ENCODE measurements at places on chromosomes 1 and 21.

DNA sequence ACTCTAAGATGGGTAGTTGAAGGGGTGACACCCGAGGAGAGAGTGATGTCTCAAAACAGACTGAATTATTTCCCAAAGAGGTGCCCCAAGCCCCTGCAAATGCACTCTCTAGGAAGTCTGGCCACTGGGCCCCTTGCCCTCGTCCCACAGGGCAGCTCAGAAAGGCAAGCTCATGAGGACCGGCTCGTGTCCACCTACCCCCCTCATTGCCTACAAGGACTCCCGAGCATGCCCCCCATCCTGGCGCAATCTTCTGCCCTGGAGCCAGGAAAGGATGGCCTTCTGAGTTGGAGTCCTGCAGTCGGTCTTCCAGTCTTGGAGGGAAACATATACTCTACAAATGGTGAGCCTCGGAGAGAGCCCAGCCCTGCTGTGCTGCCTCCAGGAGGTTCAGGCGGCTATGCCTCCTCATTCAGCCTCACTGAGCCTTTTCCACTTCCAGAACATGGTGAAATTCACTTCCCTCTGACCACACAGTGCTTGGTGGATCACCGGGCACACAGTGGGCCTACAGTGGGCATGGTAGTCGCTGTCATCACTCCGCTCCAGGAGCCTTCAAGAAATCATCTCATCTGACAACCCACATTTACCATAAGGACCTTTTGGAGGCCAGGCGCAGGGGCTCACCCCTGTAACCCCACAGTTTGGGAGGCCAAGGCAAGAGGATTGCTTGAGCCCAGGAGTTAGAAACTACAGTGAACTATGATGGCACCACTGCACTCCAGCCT lies 5.8 kb upstream of the WNT3A start:
- no peak for DNase-seq

DNA sequence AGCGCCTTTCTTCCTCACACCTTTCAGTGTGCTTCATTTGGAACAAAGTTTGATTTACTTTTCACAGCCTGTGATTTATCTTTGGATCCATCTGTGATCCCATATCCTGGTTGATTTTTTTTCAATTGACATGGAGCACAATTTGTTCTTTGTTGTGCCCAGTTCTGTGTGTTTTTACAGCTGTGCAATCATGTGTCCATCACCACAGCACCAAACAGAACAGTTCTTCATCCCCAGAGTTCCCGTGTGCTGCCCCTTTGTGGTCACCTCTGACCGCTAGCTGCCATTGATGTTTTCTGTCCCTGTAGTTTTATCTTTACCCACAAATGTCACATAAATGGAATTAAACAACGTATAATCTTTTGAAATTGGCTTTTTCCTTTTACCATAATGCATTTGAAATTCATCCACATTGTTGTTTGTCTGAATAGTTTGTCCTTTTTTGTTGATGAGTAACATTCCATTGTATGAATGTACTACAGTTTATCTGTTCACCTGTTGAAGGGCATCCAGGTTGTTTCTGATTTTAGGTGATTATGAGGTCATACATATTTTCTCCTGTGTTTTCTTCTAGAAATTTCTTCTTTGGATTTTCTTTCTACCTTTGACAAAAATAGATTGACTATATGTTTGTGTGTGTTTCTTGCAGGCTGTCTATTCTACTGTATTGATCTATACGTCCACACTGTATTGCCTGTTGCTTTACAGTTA lies 17.4 kb downstream of the MIGA1 start:
- no peak for DNase-seq

GRCh38 chr1:157144509-157144908 lies 6.3 kb upstream of the ETV3 start:
- DNase-seq, result no peak

DNA sequence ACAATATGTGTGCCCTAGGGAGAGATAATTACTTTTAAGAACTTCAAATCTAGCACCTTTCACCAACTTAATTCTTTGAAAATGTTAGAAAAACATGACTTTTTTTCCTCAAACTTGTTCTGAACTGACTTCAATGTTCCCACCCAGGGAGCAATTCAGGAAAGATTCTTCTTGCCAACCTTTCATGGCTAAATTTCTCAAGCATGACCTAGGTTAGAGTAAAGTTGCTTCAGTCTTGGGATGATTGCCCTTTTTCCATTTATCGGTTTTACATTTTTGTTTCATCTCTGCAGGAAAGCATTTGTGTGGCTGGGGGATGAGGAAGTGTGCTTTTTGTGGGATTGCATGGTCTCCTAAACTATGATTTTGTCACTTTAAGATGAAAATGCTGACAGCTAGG lies 647.7 kb downstream of the LTN1 start:
- no peak for DNase-seq

DNA sequence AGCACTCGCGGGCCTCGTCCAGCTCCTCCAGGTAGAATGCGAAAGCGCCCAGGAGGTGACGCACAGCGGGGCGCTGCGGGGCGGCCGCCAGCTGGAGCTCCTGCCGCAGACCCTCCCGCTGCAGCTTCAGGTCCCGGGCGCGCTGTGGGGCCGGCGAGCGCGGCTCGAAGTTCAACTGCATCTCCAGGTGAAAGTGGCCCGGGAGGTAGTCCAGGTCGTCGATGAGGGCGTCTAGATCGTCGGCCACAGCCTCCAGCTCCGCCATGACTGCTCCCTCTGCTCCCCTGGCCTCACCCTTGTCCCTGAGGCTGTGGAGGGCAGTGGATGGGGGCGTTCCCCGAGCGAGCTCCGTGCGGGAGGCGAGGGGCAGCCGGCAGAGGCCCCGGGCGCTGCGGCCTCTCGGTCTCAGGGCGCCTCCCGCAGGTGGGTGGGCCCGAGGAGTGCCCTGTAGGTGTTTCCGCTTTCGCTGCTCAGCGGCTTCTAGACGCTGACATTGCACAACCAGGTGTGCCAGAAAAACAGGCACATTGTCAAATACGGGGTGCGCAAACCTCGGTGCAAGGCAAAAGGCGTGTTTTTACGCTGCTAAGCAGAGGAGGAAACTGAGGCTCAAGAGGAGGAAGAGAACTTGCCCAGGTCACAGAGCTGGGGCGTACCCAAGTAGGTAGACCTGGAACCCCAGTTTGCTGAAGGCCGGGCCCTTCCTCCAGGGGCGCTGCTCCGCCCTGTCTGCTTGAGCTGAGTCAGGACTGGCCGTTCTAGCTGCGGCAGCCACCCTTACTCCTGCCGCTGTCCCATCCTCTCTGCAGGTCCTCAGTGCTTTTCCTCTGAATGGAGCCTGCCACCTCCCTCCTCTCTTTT lies at the start of gene TTC22:
Gene TTC22 (minus strand): TSS at position 425 of the 861 bp plus-strand sequence. CDS start 160 bp downstream, at position 265.
- DNase-seq, result no peak

DNA sequence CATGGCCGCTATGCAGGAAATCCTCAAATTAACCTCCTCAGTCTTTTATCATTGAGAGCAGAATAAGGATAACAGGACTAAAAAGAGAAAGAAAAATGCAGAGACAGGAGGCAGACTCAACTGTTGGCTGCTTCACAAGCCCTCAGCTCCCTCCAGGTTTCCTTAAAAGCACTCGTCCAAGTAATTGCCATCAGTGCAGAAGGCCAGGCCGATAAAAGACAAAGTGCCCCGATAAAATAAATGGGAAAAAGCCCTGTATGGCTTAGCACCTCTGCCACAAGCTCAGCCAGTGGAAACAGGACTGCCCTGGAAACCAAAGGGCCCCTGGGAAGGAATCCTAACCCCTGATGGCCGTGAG lies 8.1 kb downstream of the S100A6 start:
- DNase-seq, result no peak

GRCh38 chr1:172976222-172977041 lies 74.3 kb downstream of the TNFSF18 start:
- no peak for DNase-seq

GRCh38 chr21:31078796-31079195 lies 40.5 kb upstream of the KRTAP19-8 start:
- DNase-seq, result no peak

DNA sequence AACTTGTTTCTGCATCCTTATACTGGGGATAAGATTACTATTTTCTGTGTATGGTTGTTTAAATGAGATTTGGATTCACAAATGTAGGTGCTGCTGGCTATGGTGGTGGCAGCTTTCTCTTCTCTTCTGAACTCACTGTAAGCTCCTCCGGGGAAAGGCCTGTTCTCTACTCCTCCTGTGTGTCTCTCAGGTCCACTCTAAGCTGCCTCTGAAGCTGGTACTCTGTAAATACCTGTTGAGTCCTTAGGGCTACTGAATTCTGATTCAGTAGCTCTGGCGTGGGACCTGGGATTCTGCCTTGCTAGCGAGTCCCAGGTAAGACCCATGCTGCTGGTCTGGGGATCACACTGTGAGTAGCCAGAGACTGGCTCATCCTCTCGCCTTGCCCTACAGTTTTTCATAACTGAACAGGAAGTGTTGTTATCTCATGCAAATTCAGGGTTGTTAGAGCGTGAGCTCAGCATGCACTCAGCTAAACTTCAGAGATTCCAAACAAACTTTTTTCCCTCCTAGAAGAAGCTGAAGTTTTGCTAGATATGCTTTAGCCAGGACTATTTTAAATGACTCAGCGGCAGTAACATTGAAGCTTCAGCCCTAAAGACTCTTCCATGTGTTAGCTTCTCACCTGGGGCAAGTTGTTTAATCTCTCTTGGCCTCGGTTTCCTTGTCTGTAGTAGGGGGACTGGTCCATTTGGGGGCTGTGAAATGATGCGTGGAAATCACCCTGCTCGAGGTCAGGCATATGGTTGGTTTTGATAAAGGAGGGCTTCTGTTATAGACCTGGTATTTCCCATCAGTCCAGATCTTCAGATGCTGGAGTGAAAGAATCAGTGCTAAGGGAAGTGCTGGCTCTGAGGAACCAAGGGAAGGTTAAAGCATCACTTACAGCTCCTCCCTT lies 271.5 kb upstream of the TMEM51 start:
- DNase-seq, result no peak

GRCh38 chr1:66947267-66947666 lies 22.5 kb downstream of the MIER1 start:
- no peak for DNase-seq

DNA sequence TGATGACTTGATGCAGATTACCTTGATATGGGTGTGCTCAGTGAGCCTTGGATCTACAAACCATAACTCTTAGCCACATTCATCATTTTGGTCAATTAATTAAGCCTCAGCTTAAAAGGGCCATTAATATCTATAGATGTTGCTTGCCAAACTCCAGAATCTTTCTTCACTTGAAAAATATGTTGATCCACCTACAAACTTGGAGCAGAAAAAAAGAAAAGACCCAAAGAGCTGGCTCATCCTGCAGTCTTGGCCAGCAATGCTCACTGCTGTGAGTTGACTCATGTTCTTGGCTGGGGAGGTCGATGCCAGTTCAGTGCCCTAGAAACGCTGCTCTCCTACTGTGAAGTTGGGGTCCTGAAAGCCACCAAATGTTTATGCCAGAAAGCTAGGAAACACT lies 75.4 kb downstream of the DPT start:
- no peak for DNase-seq

DNA sequence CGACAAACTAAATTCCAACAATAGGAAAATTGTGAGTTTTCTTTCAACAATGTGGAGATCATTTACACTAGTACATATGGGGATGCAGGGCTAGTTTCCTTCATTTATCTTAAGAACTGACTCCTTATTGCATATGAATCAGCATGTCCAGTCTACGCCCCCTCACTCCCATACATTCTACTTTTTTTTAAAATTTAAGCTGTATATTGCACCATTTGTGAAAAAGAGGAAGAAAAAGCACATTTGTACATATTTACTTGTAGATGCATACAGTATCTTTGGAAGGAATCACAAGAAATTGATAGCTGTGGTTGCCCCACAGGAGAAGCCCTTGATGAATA lies 15.9 kb downstream of the VPS26C start:
- no peak for DNase-seq

- DNase-seq, result peak; percentile 14
These were observed 10.4 kb downstream of the DCAF8 start for GRCh38 chr1:160251687-160252526.

DNA sequence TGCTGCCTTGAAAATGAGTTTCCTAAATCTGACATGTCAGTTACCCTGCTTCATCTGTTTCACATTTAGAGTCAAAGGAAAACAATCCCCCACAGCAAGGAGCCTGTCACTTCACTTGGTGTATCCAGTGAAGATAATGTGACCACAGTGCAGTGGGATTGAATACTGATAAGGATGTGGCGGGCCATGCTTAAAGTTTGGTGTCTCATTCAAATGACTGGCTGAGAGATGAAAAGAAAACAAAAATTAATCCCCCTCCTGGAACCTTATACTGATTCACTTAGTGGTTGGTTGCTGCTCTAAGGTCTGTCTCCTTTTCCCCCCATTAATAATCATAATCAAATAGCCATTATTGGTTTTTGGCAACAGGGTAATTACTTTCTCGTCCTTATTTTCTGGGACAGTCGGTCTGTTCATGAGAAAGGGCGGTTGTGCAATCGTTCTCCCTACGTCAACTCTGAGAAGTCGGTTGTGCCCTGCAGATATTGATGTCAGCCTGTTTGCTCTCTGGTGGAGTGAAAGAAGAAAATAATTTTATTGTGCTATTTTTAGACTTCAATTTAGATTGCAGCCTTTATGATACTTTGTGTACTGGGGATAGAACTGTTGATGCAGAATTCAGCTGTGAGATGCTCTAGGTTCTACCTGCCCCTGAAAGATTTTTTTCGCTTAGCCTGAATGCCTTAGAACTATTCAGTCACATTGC lies 360.2 kb downstream of the DISC1 start:
- DNase-seq, result no peak

DNA sequence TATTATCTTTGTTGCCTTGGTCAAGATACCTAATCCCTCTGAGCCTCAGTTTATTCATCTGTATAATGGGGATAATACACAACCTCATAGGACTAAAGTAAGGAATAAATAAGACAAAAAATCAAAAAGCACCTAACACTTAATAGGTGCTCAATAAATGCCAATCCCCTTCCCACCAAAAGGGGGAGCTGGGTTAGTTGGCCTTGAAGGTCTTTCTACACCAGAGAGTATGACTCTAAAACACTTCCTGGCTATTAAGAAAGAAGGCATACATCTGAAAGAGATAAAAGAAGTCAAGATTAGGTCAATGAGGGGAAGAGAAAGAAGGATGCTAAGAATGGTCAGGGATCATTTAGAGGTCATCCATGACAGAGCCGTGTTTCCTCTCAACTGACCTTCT lies 11.1 kb downstream of the VSIG8 start:
- no peak for DNase-seq

DNA sequence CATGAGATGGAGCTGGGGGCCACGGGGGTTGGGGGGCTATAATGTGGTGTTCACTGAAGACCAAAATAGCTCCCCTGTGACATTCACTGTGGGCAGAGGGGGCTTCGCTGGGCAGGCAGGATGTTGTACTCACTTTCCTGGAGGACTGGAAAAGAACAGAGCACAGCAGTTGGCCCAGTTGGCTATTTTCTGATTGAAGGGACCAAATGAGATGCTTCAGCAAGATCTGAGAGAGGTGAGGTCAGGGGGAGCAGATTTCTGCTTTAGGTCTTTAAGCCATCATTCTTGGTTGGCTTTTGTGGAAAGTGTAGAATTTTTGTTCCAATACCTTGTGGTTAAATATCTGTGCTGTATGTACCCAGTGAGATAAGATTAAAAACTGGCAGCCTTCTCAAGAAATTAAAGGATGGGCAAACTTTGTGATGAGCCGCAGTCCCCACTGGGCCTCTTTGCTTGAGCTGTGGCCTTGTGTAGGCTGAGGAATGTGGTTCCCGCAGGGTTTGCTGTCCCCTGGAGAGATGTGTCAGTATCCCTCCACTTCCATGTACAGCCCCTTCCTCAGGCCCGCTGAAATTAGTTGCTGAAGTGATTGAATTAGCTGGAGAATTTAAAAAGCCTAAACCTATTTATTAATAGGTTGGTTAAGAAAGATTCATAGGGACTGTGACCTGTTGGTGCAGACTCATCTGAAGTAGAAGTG lies 80.7 kb downstream of the ATP5PO start:
- DNase-seq, result no peak

Data from stimulated activated CD4-positive, alpha-beta T cell treated with anti-CD3 and anti-CD28 coated beads, Interleukin-1b, Interleukin-23, amount 100 ng/mL, for 24 hours (primary cell).